Right cardiac atrium (tissue), 5 donors: ENCODE measurements at places on chromosomes 4 and X. TPM values are rescaled to one million over a fixed set of nuclear protein-coding genes. Genes with fewer than 3 reads are reported as not detected.
A peak's percentile ranks its signal among the peaks of the same experiment; 100 is the strongest.

DNA sequence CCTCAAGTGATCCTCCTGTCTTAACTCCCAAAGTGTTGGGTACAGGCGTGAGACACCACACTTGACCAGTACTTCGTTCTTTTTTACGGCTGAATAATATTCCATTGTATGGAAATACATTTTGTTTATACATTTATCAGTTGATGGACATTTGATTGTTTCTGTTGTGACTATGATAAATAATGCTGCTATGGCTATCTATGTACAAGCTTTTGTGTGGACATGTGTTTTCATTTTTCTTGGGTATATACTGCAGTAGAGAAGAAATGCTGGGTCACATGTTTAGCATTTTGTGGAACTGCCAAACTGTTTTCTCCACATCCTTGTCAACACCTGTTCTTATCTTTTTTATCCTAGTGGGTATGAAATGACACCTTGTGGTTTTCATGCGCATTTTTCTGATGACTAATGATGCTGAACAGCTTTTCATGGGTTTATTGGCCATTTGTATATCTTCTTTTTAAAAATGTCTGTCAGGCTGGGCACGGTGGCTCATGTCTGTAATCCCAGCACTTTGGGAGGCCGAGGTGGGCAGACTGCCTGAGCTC is 37.3 kb downstream of the SAT1 start:
- DNase-seq, result no peak

GRCh38 chr4:54067166-54067565 is 2.8 kb upstream of the CHIC2 start:
- DNase-seq, result peak; percentile 77

- no peak for DNase-seq
Measured at GRCh38 chrX:9278475-9279233, 186.2 kb upstream of the TBL1X start.

DNA sequence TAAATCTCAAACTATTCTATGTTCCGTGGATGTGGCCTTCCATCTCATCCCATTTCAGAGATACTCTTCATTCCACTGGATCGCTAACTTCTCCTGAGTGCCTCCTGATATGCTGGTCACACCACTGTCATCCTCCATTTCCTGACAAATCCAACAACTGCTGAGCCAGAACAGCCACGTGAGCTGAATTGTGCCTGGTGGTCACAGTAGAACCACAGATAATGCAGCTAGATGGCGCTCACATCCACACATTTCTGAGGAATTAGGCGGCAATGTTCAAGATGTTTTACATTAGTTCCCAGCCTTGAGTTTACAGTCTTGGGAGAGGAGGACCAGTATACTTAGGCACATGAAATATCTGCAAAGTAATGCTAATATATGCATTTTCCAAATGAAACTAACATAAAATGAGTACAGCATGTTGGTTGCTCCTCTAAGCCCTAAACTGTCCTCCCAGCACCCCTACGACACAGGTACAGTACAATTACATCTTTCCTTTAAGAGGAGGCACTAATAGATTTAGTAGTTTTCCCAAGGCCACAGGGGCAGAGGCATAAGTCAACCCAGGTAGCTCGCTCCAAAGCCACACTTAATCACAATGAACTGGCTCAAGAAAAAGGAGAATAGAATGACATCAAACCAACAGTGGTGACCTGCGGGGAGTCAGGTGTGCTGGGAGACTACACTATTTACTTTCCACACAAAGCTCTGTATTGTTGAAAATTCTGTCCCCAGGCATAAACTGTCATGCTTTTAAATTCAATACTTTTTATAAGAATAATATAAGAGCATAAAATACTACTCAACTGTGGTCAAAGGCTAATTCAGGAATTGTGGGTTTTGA is 134.2 kb downstream of the CHIC2 start:
- peak; percentile 78 for DNase-seq

Gene SPRY1
- total RNA-seq, result 58.0 TPM

Gene NEK1
- total RNA-seq, result 13.6 TPM
